ENCODE measurements at places on chromosomes 7 and 10.

GRCh38 chr7:7769710-7770627, 51.6 kb upstream of the RPA3 start:
- no peak for DNase-seq

- no peak for DNase-seq
These were observed 11.3 kb upstream of the STMP1 start for GRCh38 chr7:135650831-135651573.

GRCh38 chr7:24356718-24357386, 72.9 kb downstream of the NPY start:
- no peak for DNase-seq

GRCh38 chr7:112206991-112207592, 597 bp downstream of the ZNF277 start:
- DNase-seq = peak; percentile 53

DNA sequence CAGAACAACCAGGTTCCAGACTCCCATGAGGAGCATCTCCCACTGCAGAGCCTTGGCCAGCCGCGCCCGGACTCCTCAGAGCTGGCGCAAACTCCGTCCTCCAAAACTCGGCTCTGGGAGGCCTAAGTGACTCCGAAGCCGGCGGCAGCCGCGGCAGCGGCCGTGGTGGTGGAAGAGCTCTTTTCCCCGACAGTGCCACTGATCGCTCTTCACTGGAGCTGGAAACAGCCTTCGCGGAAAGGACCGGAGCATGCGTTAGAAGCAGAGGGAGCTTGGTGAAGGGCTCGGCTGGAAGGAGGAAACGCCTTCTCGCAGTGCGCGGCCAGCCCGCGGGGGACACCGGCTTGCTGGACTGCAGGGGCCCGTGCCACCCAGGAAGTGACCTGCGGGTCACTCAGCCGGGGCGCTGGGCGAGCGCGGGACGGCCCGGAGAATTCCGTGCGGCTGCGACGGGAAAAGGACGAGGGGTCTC, 5.0 kb upstream of the HOXA13 start:
- DNase-seq = no peak

DNA sequence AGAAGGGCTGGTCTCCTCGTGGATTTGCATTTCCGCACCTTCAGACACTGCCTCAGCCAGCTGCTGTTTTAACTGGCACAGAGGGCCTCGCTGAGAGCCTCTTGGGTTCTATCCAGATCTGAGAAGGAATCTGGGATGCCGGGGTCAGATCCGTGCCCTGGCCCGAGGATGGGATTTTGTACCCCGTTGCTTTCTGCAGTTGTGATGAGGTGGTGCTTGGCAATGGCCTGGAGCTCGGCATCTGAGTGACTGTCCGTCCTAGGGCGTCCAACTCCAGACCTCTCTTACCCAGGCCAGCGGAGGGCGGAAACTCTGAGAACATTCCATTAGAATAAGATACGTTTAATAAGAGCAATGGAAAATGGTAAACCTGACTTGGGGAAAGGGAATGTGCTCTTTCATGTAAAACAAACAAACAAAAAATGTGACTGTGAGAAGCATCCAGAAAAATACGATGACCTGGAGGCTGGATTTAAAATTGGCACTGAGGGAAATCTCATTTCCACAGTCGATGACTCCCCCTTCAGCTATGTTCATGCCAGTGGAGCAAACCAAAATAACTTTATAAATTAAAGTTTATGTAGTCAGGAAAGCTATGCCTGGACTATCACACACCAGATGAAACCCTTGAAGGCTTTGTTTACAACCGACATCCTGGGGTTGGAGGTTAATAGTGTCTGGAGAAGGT, 39.6 kb downstream of the GRK5 start:
- no peak for DNase-seq

GRCh38 chr10:56551037-56551436, 190.0 kb upstream of the ZWINT start:
- DNase-seq = no peak

GRCh38 chr10:44619521-44619920, 234.6 kb upstream of the CXCL12 start:
- DNase-seq = no peak

- no peak for DNase-seq
These were observed 63.4 kb upstream of the BET1 start for GRCh38 chr7:94067506-94067905.

- no peak for DNase-seq
These were observed 315.3 kb downstream of the LHFPL3 start for GRCh38 chr7:104643587-104644217.

- no peak for DNase-seq
These were observed 29.8 kb downstream of the RSU1 start for GRCh38 chr10:16787361-16787791.

DNA sequence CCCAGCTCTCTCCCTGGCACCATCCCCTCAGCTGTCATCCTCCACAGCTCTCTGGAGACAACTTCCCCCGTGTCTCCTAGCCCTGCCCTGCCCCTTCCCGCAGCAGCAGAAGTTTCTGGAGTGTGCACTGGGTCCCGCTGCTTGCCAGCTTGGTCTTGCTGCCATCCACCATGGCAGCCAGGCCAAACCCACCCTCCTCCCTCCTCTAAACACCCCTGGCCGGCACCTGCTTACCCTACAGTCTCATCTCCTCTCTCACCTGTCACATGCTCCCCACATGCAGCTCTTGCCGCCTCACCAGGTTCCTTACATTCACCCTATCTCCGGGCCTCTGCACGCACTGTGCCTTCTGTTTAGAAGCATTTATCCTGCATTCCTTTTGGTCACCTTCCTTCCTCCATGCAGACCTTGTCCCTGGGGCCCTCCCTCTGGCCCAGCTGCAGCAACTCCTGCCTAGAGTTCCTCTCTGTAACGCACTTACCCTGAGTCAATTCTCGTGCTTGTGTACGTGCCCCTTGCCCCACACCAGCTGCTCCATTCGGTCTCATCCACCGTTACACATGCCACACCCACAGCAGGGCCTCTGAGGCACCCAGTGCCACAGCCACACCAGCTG, 93.9 kb upstream of the RET start:
- DNase-seq = no peak

DNA sequence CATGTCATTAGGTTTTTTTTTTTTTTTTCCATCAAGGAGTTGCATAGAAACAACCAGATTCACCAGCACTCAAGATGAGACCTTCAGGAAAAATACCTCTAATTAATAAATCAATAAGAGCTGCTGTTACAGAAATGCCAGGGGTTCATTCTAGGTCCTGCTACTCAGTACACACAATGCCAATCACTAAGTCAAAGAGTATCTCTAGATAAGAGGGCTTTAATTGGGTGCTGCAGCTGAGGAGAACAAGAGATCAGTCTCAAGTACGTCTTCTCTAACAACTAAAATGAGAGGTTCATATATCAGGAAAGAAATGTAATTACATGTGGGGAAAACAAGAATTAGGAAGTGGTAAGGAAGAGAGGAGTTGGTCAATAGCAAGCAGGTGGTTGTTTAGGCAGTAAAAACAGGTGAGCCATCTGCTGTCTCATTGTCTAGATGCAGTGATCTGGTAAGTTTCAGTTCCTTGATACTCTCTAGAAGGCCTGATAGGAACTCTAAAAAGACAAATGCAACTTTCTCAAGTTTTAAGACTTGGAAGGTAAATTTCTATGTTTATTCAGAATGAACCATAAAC, 272.9 kb upstream of the ZWINT start:
- DNase-seq = no peak

DNA sequence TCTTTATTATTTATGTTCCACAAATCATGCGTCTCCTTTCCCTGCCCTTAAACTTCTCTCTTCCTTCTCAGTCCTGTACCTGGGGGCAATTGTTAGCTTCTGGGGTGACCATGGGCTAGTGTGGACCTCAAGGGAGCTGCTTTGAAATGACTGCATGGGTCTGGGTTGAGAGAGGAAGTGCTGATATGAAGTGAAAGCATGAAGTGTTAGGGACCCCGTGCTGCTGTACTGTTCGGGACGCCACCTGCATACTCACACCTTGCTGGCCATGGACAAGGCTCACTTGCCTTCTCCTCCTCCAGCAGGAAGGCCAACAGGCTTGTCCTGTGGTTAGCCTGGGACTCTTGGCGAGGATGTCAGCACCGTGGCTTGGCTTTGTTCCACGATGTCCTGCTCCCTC, 56.7 kb downstream of the MTPN start:
- no peak for DNase-seq

DNA sequence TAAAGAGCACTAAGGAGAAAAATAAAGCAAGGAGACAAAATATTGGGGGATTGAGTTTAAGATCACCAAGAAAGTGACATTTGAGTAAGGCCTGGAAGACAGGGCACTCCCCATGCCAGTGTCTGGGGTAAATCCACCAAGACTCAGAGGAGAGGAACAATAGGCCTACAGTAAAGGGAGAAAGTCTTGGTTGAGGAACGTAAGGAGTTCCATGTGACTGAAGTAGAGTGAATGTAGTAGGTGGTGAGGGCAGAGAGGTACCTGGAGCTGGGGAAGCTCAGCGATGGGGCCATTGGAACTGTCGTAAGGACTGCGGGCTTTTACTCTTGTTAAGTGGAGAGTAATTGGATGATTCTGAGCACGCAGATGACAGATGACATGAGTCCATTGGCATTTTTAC, 69.4 kb downstream of the CPED1 start:
- DNase-seq = no peak

- DNase-seq = no peak
These were observed 89.3 kb downstream of the MKI67 start for GRCh38 chr10:128036746-128037543.

- DNase-seq = no peak
These were observed 12.6 kb upstream of the DYNC2I1 start for GRCh38 chr7:158843771-158844170.

- no peak for DNase-seq
These were observed 542.3 kb upstream of the MBL2 start for GRCh38 chr10:53314876-53315275.

- no peak for DNase-seq
These were observed 454.8 kb downstream of the KCNMA1 start for GRCh38 chr10:77182803-77183202.

GRCh38 chr7:24073651-24074420, 210.2 kb upstream of the NPY start:
- no peak for DNase-seq

GRCh38 chr7:48563334-48563733, 361.0 kb upstream of the CDC14C start:
- no peak for DNase-seq

GRCh38 chr10:15379078-15379477, 8.0 kb upstream of the FAM171A1 start:
- DNase-seq = peak; percentile 40

DNA sequence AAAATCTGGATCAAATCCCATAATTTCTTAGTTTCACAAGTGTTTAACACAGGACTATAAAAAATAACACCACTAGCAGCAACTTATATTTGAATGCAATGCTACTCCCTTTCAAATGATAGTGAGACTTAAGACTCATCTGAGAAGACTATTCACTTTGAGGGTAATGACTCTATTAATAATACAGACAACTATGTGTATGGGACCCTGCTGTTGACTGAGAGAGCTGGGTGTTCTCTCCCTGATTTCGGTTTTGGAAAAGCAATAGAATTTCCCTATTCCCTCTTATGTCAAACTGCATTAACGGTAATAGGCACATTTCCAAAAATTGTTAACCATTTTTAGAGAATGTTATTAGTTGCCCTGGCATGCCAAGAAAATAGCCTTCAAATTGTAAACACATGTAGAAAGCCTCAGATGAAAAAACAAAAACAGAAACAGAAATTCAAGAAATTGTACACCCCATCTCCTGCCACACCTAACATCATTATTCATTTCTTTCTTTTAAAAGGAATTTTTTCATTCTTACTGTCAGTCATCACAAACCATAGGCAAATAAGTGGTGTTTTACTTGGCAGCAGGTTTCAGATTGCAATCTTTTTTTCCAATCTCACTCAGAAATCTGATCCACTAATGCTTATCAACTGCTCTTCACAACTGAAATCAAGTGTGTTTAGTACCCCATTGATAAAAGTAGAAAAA, 153.7 kb downstream of the TFPI2 start:
- DNase-seq = no peak

- no peak for DNase-seq
These were observed 101.2 kb upstream of the ZNF716 start for GRCh38 chr7:57348646-57349269.

- no peak for DNase-seq
These were observed 14.5 kb upstream of the JMJD1C start for GRCh38 chr10:63480237-63480636.

GRCh38 chr7:301291-302053, 11.5 kb downstream of the FOXL3 start:
- DNase-seq = no peak

GRCh38 chr7:112444505-112444904, 5.8 kb upstream of the IFRD1 start:
- no peak for DNase-seq

All from G401 (cell line).